ENCODE measurements at places on chromosomes 12 and 14.

- DNase-seq: no peak
Observed at GRCh38 chr14:106235356-106236159, 709.2 kb downstream of the TMEM121 start.

GRCh38 chr12:75529826-75530225, 18.4 kb upstream of the KRR1 start:
- DNase-seq: no peak

DNA sequence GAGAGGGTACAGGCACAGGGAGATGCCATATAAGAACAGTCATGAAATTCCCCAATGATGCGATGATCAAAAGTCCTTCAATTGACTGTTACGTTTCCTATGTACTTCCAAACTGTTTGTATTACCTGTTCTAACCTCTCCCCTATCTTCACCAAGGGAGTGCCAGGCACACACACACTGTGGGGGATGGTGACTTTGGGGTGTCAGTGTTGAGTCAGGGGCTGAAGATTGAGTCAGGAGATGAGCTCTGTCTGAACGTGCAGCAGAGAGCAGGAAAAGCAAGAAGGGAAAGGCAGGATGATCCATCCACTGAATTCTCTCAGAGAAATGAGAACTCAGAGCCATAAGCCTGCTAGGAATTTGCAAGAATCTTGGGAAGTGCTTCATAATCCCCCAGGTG, 153.4 kb downstream of the EFCAB11 start:
- no peak for DNase-seq

- peak; percentile 78 for DNase-seq
Observed at GRCh38 chr14:73712540-73713180, 1.5 kb downstream of the PNMA1 start.

- DNase-seq: no peak
Observed at GRCh38 chr12:132469423-132469822, 20.5 kb upstream of the FBRSL1 start.

DNA sequence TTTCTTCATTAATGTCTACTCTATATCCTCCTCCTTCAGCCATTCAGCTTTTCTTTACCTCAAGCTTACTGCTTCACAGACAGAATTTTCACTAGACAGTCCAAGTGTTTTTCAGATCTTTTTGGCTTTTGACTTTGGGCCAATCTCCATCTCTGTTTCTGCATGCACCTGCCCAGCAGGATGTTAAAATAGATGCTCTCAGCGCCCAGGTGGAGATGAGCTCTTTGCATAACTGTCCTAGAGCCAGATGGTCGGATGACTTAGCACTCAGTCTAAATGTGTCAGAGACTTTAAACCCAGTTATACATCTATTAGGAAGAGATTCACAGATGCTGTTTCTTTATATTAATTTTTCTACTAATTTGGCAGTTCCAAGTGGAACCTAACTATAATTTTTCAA, 80.3 kb upstream of the SSTR1 start:
- DNase-seq: no peak

DNA sequence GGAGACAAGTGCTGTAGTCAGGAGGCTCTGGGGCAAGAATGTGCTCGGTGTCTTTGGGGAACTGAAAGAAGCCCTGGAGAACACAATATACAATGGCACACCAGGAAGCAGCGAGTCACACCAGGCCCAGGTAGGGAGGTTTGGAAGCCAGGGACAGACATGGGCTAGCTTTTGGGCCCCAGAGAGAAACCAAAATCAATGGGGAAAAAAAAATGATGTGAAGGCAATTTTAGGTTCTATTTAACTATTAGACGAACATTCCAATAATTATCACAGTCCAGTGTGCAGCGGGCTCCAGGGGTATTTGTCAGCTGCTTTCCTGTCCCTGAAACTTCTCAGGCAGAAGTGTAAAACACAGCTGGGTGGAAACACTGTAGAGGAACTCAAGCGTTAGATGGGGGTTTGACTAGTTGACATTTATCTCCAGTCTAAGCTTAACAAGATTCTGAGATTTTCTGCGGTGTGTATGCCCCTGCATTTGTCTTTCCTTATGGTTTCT, 21.8 kb upstream of the EGLN3 start:
- DNase-seq: no peak

- DNase-seq: no peak
Observed at GRCh38 chr14:91095178-91095577, 18.7 kb upstream of the DGLUCY start.

- DNase-seq: no peak
Observed at GRCh38 chr12:95244350-95244749, 26.7 kb downstream of the VEZT start.

DNA sequence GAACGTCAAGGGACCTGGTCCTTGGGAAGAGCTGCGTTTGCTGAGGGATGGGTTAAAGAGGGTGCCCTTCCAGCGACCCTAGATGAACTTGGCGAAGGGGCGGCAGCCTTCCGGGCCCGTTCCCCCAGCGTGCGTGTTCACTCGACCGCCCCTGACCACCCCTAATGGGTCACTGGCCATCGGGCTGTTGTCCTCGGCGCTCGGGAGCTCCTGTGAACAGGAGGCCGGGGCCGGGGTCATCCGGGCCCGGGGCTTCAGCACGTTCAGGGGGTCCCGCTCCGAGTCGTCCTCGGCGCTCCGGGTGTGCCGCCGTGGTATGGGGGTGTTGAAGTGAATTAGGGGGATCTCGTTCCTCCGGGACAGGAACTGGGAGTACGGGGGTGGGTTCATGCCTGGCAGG, 9.2 kb downstream of the FGF23 start:
- no peak for DNase-seq

- DNase-seq: no peak
Observed at GRCh38 chr12:24268663-24269186, 319.3 kb upstream of the SOX5 start.

DNA sequence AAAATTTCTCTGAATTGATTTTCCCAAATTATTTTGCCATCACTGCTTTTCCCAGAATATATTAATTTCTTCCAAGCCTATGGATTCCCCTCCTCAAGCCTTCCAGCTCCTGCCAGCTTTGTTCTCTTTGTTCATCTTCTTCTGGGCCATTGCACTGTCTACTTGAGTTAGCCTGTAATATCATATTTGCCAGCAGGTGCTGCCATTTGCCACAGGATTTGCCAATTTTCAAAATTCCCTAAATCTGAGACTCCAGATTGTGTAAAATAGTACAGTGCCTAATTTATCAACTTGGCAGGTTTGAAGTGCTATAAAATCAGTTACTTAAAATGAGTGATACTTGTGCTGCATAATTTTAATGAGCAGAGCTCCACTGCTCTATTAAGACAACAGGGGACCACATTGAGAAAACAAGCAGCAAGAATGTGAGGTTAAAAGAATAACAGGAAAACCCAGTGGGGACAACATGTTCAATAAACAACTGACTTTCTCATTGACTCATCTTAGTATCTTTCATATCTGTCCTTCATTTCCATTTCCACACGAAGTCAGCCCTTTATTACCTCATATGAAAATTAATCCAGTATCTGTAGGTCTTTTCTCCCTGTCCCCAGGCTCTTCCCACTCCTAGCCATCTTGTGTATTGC, 84.6 kb upstream of the CCDC196 start:
- peak; percentile 48 for DNase-seq

GRCh38 chr14:23237772-23238594, at the start of gene RNF212B:
Gene RNF212B, plus strand, starts transcription at chr14:23237936. Its CDS starts 2,410 bp downstream, at chr14:23240346.
- DNase-seq: peak; percentile 60

DNA sequence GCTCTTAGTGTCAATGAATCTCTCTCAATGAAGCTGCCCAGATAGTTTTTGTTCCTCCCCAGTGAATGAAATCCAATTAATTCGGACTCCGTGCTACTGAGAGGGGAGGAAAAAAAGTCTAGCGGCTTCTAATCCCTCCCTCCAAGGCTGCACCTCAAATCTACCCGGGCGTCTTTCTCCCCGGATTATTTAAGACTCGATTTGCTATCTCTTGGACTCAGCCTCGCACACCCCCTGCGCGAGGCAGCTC, 134 bp downstream of the DUSP6 start:
- DNase-seq: peak; percentile 57

DNA sequence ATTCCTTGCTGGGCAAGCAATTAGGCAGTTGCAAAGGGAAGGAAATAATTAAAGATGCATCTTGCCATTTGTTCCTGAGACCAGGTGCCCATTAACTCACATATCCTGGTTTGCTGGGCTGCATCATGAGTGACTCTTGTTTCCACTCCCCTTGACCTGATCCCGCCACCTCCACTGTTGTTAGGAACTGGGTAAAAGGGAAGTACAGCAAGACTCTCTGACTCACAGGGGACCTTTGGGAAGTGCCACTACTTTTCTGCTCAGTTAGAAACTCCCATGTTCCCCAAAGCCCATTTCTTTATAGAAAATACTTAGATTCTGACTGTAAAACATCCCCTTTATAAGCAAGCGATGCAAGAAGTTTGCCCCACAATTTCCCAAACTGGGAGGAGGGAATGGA, 186.0 kb upstream of the BCL2L14 start:
- DNase-seq: no peak

- peak; percentile 69 for DNase-seq
Observed at GRCh38 chr12:68175557-68176061, 16.1 kb upstream of the IFNG start.

DNA sequence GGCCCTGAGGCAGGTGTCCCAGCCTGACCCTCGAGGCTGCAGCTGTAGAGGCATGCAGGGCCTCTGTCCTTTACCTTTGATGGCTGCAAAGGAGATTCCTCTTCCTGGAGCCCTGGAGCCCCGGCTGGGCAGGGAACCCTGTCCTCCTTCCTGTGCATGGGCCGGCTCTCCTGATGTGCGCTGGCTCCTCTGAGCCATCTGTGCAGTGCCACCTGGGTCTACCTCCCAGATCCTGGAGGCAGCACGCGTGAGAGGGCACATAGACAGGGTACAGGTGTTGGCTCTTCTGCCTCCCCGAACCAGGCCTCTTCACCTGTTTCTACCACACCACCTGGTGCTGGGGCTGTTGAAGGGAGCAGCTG, 115.1 kb downstream of the BEGAIN start:
- peak; percentile 96 for DNase-seq

GRCh38 chr12:65754744-65755595, 69.3 kb upstream of the HMGA2 start:
- DNase-seq: no peak

- no peak for DNase-seq
Observed at GRCh38 chr12:128079446-128079845, 187.5 kb upstream of the TMEM132C start.

DNA sequence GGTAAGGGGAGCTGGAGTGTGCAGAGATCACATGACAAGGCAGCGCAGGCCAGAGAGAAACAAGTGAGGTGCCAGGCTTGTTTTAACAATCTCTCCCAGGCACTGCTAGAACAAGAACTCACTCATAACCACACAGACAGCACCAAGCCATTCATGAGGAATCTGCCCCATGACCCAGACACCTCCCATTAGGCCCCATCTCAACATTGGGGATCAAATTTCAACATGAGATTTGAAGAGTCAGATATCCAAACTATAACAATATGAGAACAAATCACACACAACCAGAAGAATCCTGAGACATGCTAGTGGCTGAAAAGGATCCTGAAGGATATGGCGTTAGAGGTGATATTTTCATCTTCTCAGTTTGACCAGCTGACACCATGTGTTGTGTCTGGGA, 21.9 kb downstream of the OR6J1 start:
- no peak for DNase-seq

DNA sequence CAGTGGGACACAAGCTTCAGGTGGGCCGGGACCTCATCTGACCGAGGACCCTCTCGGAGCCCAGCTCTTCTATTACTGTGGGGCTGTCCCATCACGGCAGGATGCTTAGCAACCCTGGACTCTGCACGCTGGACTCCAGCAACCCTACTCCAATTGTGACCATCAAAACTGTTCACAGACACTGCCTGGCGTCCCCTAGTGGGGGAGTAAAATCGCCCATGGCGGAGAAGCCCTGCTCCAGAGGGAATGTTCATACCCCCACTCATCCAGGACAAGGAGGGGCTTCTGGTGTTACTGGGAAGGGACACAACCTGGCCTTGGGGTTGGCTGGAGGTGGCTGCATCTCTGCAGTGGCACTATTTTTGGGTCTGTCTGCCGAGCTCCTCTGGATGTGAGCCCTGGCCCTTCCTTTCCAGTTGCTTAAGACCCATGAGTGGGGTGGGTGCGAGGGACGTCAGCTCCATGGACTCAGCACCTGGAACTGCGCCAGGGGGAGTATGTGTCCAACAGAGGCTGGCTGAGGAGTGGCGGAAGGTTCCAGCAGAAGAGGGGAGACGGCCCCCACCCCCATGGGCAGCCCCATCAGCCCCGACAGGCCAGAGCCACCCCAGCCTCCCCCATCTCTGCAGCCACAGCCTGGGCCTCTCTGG, 103.8 kb downstream of the RFLNA start:
- no peak for DNase-seq

DNA sequence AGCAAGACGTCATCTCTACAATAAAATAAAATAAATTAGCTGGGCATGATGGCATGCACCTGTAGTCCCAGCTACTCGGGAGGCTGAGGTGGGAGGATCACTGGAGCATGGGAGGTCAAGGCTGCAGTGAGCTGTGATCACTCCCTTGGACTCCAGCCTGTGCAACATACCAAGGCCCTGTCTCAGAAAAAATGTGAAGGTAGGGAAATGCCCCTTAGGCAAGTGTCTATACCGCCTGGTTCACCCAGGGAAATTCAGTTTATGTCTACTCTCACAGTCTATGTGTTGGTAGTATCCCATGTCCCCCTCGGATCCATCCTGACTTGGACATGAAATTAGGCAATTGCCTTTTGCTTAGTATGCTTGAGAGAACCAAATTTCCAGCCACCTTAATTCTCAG, 88.4 kb upstream of the TMEM132C start:
- DNase-seq: no peak

GRCh38 chr14:59830338-59830734, 40.2 kb downstream of the RTN1 start:
- no peak for DNase-seq

- no peak for DNase-seq
Observed at GRCh38 chr12:56775638-56776037, 12.5 kb downstream of the HSD17B6 start.

GRCh38 chr14:89862856-89863255, 91.7 kb downstream of the EFCAB11 start:
- no peak for DNase-seq

- no peak for DNase-seq
Observed at GRCh38 chr12:53219956-53220693, 11.9 kb downstream of the RARG start.

GRCh38 chr14:85087201-85087600, 442.7 kb upstream of the FLRT2 start:
- DNase-seq: no peak

DNA sequence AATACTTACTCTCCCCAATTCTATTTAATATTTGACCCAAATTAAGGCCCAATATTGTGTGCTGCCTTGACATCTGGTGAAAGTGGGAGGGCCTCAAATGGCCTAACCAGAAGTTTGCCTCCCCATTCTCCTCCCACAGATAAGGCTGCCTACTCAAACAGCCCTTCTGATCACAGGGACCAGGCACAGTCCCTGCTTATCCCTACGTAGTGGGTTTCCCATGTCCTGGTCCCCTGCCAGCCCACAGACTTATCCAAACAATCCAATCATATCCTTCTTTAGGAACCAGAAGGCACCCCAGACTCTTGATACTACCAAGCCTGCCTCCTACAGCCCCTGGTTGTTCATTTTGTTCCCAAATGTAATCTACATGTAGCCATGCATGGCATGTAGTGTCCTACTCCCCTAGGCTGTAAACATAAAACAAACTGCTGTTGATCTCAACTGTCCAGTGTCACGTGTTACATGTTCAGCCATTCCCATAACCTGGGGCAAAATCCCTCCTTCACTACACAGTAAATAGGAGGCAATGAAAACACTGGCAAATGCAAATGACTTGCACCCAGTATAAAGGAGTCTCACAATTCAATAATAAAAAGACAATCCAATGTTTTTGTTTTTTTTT, 49.3 kb downstream of the EEA1 start:
- no peak for DNase-seq

GRCh38 chr12:62800707-62801400, 134.1 kb downstream of the PPM1H start:
- no peak for DNase-seq

- peak; percentile 9 for DNase-seq
Observed at GRCh38 chr12:16608946-16609539, 3.1 kb upstream of the LMO3 start.

Measured in DMS79 (cell line).